ENCODE measurements at places on chromosomes 5 and 9.
A peak's percentile ranks its signal among the peaks of the same experiment; 100 is the strongest.

- peak; percentile 99 for DNase-seq
Measured at GRCh38 chr5:92402956-92403702, 1020.0 kb upstream of the ARRDC3 start.

GRCh38 chr9:2290382-2290781, 275.2 kb downstream of the SMARCA2 start:
- DNase-seq, result peak; percentile 66

GRCh38 chr9:76646249-76646648, 118.0 kb upstream of the PCA3 start:
- peak; percentile 99 for DNase-seq

DNA sequence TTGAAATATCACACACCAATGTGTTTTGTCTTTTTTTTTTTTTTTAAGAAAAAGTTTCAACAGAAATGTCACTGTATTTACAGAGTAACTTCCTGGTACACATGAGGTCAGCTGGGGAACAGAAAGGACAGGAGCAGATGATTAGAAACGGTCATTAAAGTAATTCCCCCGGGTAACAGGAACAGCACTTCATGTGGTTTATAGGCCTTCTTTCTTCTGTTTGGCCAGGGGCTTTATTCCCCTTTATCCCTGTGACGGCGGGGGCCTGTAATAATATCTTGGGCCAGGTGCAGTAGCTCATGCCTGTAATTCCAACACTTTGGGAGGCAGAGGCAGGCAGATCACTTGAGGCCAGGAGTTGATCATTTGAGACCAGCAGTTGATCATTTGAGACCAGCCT, 30.5 kb upstream of the MSH3 start:
- DNase-seq, result peak; percentile 91

- DNase-seq, result no peak
Measured at GRCh38 chr5:116908537-116908936, 333.9 kb upstream of the SEMA6A start.

DNA sequence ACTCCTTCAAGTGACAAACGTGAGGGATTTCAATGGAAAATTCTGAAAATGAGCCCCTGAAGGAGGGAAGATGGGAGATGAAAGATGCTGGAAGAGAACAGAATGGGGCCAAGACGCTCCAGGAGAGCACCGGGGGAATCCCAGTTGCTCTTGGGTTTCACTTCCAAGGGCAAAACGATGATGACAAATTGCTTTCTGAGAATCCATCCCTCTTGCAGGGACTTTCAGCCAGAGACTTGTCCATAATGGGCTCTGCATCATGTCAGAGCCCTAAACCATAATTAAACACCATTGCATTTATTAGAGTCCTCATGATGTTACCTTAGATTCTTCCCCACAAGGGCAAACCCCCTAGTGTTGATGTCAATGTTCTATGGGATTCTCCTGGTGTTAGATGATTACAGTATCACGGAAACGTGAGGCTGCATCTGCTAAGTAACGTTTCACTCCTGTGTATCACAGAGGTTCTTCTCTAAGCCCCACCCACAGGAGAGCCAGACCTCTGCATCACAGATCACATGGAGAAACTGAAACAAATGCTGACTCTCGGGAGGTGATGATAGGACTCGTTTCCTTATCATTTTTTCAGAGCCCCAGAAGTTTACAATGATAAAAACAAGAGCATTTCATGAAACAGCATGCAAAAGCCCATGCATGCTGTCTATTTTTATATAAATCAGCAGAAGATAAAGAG, 114.4 kb downstream of the TENT4A start:
- peak; percentile 45 for DNase-seq

DNA sequence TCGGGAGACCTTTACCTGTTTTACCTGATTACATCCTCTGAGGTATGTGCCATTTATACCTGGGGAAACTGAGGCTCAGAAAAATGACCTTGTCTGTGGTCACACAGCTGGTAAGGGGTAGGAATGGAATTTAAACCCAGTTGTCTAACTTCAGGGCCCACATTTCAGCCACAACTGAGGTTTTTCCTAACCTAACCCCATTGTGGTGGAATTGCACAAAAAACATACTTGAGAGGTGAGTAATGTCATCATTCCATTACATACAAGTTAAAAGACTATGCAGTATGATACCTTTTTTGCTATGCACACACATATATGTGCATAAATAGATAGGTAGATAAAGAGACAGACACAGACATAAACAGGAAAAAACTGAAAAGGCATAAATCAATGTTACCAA, 14.1 kb downstream of the FGF1 start:
- DNase-seq, result no peak

DNA sequence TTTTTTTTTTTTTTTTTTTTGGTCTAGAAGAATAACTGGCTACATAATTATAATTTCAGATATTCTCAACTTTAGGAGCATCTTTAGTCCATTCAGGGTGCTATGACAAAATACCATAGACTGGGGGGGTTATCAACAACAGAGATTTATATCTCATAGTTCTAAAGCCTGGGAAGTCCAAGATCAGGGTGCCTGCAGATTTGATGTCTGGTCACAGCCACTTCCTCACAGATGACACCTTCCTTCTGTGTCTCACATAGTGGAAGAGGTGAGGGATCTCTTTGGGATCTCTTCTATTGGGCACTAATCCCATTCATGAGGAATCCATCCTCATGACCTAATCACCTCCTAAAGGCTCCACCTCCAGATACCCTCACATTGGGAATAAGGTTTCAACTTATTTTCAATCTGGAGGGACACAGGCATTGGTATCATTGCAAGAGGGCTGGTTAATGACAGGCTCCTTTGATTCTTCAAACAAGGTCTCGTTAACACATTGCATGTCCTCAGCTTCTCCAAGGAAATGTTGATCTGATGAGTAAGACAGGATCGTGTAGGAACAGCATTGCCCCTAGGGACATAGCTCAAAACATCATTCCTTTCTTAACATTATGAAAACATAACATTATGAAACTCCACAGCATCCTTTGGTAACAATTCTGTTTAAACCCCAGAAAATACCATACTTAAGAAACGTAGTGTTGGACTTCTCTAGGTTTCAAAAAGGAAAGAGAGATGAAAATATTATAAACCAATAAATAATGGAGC, 372.4 kb downstream of the SEMA5A start:
- peak; percentile 9 for DNase-seq
